Glomerular endothelial cell (primary cell): ENCODE measurements at places on chromosomes 4 and X. TPM values are rescaled to one million over a fixed set of nuclear protein-coding genes. Genes with fewer than 3 reads are reported as not detected.

The CLNK gene
- under 0.01 TPM in 1 of 2 replicates, not detected in the other for total RNA-seq

The DDX3X gene
- total RNA-seq, result 231 and 235 TPM in 2 replicates

The PDCL2 gene
- not detected in 2 replicates for total RNA-seq

The JCHAIN gene
- not detected in 2 replicates for total RNA-seq

The PNPLA4 gene
- total RNA-seq, result 10.1 and 14.5 TPM in 2 replicates
